ENCODE measurements at places on chromosomes 6 and 20.
A peak's percentile ranks its signal among the peaks of the same experiment; 100 is the strongest.

- DNase-seq = no peak
Measured at GRCh38 chr6:159758031-159759001, 3.5 kb upstream of the ACAT2 start.

GRCh38 chr6:2183246-2183645, 62.2 kb downstream of the GMDS start:
- DNase-seq = no peak

DNA sequence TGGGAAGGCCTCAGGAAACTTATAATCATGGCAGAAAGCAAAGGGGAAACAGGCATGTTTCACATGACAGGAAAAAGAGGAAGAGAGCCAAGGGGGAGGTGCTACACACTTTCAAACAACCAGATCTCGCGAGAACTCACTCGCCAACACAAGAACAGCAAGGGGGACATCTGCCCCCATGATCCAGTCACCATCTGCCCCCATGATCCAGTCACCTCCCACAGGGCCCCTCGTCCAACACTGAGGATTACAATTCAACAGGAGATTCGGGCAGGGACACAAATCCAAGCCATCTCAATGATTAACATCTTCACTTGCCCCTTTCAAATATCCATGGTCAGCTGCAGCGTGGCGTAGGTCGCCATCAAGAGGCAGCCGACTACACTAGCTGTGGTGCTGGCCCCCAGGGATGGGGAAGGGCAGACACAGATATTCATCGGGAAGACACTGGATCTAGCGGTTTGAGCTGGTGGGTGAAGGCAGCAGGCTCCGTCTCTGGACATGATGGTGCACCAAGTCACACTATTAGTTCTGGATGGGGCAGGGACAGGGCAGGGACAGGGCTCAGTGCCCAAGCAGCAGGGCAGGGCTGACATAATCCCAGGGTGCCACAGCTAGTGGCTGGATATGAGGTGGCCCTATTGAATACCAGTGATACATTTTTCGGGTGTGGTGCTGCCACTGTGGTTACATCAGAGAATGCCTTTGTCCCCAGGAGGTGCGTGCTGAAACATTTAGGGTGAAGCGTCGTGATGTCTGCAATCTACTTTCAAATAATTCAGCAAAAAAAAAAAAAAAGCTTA, 31.6 kb downstream of the TUBB2B start:
- no peak for DNase-seq

GRCh38 chr20:2476742-2477615, 6.4 kb upstream of the SNRPB start:
- no peak for DNase-seq

- DNase-seq = no peak
Measured at GRCh38 chr6:77341058-77341986, 122.0 kb downstream of the HTR1B start.

DNA sequence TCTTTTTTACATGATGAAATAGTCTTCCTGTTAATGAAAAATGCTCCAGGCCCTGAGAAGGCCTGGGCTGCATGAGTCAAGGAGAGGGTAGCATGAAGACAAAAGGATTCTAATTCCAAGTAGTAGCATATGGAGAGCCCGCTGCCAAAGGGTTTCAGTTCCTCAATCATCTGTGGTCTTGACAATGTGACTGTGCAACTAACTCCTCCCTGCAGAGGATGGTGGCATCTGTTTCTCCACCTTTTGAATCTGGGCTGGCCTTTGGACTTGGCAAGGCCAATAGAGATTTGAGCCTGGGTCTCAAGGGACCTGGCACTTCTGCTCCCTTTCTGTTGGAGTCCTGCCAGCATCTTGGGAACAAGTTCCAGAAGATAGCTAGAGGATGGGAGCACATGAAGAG, 35.1 kb upstream of the ANKEF1 start:
- DNase-seq = no peak

GRCh38 chr6:17390276-17390675, 3.1 kb upstream of the CAP2 start:
- no peak for DNase-seq

DNA sequence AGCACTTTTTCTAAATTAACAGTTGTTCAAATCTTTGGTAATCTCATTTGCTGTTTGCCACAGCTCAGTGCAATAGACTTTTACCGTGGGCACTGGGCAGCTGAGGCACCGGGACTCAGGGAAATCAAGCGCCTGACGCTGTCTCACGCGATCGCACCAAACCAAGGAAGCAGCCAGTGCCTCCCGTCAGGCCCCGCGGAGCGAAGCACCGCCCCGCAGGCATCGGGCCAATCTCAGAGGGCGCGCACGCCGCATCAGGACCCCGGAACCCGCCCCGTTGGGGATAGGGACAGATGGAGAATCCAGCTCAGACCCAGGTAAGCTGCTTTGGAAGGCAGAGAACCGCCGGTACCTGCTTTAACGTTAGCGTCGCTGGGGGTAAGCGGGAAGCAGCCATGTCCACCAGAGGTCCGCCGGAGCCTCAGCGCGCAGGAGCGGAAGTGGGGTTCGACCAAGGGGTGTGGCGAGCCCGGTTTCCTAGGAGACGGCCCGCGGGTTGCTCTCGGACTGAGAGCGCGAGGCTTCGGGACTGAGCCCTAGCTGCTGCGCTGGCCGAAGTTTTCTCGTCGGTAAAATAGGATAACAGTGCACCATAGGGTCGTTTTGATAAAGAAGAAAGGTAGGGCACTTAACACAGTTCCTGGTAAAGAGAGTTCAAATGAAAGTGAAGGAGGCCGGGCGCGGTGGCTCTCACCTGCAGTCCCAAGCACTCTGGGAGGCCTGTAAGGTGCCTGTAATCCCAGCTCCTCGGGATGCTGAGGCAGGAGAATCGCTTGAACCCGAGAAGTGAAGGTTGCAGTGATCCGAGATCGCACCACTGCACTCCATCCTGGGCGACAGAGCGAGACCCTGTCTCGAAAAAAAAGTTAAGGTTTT, at the start of gene LYRM2:
Gene LYRM2, minus strand, starts transcription at position 428 of the 876 bp plus-strand sequence. Its CDS starts 31 bp downstream, at position 397.
- DNase-seq = peak; percentile 84

GRCh38 chr6:150999107-150999506, 133.6 kb downstream of the MTHFD1L start:
- no peak for DNase-seq

- no peak for DNase-seq
Measured at GRCh38 chr6:13885601-13886000, 39.2 kb upstream of the RNF182 start.

- DNase-seq = no peak
Measured at GRCh38 chr20:62404112-62404665, 2.9 kb downstream of the CABLES2 start.

DNA sequence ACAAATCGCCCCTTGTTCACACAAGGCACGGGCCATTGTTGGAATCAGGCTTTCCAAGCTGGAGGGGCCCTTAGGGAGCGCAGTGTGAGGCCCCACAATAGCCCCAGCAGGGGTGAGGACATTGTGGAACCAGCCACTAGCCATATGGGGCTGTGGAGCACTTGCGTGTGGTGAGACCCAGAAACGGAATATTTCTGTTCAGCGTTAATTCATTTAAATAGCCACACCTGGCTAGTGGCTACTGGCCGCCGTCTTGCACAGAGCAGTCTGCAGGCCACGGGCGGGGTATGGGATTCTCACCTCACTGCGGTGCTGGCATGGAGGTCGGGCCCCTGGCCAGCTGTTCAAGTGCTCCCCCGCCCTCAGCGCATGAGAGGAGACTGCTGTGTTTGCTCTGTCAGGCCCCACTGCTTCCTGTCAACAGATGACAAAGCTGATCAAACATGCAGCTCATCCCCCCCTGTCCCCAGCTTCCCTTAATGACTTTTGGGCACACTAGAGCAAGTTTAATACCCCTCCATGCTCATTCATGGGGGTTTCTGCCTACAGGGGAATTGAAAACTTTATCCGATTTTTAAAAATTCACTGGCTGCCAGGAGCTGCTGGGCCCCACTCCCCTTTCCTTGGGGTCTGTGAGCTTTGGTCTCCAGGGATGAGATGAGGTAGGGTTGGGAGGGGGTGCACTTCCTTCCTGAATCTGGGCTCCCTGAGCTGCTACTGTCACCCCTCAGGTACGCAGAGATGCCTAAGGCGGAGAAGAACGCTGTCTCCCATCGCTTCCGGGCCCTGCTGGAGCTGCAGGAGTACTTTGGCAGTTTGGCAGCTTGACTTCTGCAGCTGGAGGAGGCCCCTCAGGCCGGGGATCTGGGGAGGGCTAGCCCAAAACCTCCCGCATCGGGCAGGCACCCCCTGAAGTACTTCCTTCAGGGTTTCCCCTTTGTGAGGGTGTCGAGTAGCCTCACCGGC, 13.6 kb downstream of the ITPA start:
- DNase-seq = no peak

- DNase-seq = no peak
Measured at GRCh38 chr6:125212377-125212776, 58.8 kb downstream of the TPD52L1 start.
